ENCODE measurements at places on chromosomes 5 and 9.

DNA sequence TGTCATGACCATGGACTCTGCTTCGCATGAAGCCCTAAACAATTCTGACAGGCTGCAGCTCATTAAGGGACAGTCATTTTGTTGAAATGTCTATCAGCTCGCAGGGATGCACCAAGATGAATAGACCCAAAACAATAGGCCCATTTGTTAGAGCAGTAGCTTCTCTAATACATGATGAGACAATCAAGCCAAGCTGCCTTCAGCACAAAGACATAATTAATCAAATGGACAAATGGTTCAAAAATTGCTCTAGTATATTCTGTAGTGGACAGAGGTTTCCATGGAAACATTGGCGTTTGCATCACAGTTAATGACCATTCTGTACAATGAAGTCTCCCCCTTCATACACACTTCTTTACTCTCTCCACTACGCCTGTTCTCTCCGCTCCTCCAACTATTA, 274.6 kb downstream of the ANXA1 start:
- no peak for DNase-seq

DNA sequence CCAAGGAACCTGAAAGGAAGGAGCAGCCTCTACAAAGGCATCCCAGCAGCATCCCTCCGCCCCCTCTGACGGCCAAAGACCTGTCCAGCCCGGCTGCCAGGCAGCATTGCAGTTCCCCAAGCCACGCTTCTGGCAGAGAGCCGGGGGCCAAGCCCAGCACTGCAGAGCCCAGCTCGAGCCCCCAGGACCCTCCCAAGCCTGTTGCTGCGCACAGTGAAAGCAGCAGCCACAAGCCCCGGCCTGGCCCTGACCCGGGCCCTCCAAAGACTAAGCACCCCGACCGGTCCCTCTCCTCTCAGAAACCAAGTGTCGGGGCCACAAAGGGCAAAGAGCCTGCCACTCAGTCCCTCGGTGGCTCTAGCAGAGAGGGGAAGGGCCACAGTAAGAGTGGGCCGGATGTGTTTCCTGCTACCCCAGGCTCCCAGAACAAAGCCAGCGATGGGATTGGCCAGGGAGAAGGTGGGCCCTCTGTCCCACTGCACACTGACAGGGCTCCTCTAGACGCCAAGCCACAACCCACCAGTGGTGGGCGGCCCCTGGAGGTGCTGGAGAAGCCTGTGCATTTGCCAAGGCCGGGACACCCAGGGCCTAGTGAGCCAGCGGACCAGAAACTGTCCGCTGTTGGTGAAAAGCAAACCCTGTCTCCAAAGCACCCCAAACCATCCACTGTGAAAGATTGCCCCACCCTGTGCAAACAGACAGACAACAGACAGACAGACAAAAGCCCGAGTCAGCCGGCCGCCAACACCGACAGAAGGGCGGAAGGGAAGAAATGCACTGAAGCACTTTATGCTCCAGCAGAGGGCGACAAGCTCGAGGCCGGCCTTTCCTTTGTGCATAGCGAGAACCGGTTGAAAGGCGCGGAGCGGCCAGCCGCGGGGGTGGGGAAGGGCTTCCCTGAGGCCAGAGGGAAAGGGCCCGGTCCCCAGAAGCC, 30.8 kb downstream of the CD180 start:
- DNase-seq: peak; percentile 58

GRCh38 chr5:73733219-73733618, 107.2 kb downstream of the ARHGEF28 start:
- DNase-seq: no peak

- no peak for DNase-seq
Observed at GRCh38 chr5:94627191-94627590, 8.7 kb downstream of the SLF1 start.

DNA sequence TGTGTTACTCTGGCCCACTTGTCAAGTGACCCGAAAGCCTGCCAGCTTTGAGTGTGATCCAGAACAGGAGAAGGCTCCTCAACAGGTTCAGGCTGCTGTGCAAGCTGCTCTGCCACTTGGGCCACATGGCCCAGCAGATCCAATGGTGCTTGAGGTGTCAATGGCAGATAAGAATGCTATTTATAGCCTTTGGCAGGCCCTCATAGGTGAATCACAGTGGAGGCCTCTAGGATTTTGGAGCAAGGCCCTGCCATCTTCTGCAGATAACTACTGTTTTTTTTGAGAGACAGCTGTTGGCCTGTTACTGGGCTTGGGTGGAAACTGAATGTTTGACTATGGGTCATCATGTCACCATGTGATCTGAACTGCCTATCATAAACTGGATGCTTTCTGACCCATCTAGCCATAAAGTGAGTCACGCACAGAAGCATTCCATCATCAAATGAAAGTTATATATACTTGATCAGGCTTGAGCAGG, 180.8 kb downstream of the CARTPT start:
- no peak for DNase-seq

DNA sequence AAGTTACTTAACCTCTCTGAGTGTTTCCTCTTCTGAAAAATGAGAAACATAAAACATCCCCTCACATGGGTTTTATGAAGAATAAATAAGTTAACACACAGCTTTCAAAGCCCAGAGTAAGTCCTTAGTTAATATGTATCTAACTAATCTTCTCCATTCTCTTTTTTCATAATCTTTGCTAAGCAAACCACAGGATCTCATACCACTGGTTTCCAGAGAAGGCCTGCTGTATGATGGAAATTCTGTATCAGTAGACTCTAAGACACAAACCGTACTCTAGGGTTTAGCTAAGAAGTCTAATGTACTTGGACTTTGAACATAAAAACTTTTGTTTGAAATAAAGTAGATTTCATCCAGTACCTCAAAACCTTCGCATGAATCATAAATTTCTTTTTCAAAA, 307.9 kb downstream of the SPOCK1 start:
- no peak for DNase-seq

GRCh38 chr9:4714266-4715016, 26.6 kb downstream of the AK3 start:
- no peak for DNase-seq

GRCh38 chr9:115849679-115850412, 303.7 kb upstream of the PAPPA start:
- DNase-seq: no peak

GRCh38 chr5:15300141-15300540, 199.8 kb upstream of the FBXL7 start:
- DNase-seq: no peak

DNA sequence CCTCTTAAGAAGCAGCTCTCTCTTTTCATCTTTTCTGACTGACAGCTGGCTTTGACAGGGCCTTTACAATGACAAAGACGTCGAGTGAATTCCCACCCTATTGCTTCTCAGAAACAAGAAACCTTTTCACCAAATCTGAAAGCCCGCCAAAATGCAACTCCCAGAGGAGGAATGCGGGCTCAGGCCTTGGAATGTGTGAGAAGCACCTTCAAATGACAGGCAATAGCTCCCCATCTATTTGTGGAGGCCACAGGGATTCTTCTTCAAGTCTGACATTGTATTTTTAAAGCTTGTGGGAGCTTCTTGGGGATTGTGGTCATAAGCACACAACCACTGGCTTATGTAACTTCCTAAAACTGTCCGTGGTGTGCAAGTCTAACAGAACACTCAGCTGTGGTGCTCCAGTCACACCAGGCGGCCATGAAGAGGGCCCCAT, 72.7 kb downstream of the DPYSL3 start:
- DNase-seq: no peak

DNA sequence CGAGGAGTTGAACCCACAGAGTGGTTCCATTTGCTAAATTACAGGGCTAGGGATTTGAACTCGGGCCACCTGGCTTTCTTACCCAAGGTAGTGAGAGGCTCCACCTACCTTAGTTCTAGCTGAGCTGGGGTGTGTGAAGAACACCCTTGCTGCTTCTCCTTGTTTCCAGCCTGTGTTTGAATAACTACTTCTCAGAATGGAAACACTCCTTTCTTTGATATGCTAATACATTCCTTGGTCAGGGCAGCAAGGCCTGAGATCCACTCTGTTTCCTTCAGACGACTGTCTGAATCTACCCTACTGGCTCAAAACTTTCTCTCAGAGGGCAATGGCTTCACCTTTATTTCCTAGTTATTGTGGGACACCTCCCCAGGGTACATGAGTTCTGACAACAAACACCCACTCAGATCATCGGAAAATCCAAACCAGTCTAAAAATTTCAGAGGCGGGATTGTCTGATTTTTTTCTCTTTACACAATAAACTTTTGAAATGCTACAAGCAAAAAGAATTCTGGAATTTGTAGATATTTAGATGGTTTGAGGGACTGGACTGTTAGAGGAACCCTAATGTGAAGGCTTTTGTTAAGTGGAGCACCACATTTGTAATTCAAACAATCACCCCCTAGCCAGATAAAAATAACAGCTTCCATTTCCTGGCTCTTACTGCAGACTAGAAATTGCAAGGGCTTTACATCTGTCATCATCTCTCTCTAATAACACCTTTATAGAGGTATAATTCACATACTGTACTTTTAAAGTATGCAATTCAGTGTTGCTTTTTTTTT, 4.0 kb upstream of the ATP6V1G1 start:
- DNase-seq: no peak

DNA sequence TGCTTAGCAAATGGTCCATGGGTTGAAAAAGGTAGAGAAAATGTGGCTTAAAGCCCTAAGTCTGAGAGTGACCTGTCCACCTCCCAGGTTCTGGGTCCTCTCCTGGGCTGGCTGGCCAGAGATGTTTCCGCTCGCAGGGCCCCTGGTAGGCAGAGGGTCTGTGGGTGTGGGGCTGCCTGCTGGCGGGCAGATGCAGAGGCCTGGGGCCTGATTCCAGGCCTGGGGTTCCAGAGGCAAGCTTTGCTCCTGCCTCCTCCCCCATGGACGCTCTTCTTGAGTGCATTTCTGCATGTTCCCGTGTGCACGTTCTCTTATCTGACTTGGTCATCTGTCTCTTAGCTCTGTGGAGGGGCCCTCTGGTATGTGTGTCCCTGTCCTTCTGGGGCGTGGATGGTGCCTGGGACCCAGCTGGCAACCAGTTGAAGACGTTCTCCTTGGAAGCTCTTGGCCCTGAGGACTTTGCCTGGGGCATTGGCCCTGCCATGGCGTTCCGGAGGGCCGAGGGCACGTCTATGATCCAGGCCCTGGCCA, 3.8 kb downstream of the MIGA2 start:
- DNase-seq: no peak

GRCh38 chr5:71924980-71925379, 182.3 kb upstream of the MAP1B start:
- DNase-seq: no peak

- DNase-seq: no peak
Observed at GRCh38 chr9:76877961-76878360, 28.0 kb downstream of the PRUNE2 start.

GRCh38 chr9:94920420-94921091, 194.1 kb downstream of the AOPEP start:
- DNase-seq: no peak

DNA sequence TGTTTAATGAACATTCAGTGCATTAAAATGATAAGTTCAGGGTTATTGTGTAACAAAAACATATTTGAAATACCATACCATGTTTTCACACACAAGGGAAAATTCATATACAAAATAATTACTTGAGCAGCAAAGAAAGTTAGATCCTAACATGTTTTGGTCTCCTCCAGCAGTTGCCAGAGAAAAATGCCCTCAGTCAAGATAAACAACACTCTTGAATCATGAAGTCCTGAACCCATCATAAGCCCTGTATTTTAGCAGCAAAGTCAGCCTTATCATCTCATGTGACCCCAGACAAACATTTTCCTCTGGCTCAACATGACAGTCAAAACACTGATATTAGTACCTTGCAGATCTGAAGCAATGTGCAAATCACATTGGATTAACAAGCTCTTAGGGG, 1541.1 kb upstream of the WWC1 start:
- no peak for DNase-seq

GRCh38 chr5:14063691-14064090, 79.5 kb upstream of the TRIO start:
- DNase-seq: no peak

DNA sequence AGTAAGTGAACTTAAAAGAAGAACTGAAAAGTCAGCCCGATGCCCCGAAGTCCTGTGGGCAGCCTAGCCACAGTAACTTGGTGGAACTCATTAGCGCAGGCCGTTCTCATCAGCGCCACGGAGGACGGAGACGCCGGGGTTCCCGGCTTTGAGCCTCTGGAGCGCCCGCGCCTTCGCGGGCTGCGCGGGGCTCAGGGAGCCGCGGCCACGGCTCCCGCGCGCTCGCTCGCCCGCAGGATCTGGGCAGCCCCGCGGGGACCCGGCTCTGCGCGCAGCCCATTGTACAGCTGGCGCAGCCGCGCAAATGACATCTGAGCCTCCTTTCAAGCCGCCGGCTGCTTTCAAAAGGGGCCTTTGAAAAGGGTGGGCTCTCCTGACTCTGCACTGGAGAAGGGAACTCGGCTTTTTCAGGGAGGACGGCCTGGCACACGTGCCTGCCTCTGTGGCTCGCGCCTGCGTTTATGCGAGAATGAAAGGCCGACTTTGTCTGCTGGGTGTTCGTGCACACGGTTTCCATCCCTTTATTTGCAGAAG, 40.7 kb downstream of the TLR4 start:
- no peak for DNase-seq

- no peak for DNase-seq
Observed at GRCh38 chr9:79969393-79970145, 397.8 kb downstream of the TLE4 start.

DNA sequence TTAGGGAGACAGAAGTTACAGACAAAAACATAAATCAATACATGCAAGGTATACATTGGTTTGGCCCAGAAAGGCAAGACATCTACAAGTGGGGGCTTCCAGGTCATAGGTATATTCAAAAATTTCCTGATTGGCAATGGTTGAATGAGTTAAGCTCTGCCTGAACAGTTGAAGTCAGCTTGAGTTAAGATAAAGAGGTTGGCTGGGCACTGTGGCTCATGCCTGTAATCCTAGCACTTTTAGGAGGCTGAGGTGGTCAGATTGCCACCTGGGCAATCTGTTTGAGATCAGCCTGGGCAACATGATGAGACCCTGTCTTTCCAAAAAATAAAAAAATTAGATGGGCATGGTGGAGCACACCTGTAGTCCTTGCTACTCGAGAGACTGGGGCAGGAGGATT, 16.3 kb downstream of the TMC1 start:
- DNase-seq: no peak

DNA sequence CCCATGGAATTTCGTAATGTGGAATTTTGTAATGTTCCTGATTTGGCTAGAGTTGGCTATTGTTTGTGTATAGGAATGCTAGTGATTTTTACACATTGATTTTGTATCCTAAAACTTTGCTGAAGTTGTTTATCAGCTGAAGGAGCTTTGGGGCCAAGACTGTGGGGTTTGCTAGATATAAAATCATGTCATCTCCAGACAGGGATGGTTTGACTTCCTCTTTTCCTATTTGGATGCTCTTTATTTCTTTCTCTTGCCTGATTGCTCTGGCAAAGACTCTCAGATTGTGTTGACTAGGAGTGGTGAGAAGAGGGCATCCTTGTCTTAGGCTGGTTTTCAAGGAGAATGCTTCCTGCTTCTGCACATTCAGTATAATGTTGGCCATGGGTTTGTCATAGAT, 91.0 kb downstream of the NNT start:
- DNase-seq: no peak

- DNase-seq: no peak
Observed at GRCh38 chr5:172868924-172869591, 35.0 kb downstream of the ERGIC1 start.

Measured in stimulated activated CD4-positive, alpha-beta T cell treated with anti-CD3 and anti-CD28 coated beads, Interleukin-15, amount 100 ng/mL, for 1 hour (primary cell).